ENCODE measurements at places on chromosomes 2 and 18.
A peak's percentile ranks its signal among the peaks of the same experiment; 100 is the strongest.

DNA sequence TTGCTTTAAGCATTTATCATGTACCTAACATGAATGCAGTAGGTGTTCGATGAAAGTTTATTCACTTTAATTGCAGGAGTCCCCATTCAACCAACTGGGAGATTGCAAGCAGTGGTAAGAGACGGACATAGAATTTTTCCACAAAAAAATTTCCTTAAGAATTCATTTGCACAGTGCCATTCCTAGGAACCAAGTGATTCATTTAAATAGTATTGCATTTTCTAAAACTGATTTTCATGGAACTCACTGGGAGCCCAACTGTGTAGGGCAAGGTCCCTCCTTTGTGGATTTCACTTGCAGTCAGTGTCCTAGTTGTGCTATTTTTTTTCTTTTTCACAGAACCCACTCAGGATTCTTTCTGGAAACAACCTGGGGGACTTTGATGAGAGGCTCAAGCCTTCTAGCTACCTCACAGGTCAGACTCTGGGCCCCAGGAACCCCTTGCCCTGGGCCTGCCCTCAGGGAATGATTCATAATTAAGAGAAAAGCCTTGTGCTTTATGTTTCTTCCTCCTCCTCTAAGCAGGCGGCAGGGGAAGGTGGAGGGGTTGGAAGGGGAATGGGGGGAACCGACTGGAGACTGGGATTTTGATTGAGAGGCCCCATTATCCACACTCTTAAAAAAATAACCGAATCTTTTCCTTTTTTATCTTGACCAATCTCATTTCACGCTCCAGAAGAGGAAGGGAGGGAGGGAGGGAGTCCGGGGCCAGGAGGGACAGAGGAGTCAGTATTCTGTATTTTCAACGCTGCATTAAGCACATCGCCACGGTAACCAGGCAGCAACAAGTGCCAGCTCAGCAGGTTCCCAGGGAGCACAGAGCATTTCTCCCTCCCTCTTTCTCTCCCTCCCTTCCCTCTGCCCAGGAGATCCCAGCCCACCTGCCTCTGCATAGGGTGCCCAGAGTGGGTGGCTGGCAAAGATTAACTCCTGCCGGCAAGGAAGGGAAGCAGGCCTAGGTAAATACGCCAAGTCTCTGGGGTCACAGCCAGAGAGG, 51.8 kb downstream of the PSD4 start:
- DNase-seq, result no peak

GRCh38 chr2:18514526-18515461, 45.7 kb downstream of the RDH14 start:
- DNase-seq, result no peak

GRCh38 chr18:79884294-79884962, 67.0 kb downstream of the SLC66A2 start:
- no peak for DNase-seq

GRCh38 chr2:174771631-174772471, 7.6 kb upstream of the CHRNA1 start:
- peak; percentile 75 for DNase-seq

- DNase-seq, result no peak
Observed at GRCh38 chr2:52916981-52917380, 850.6 kb upstream of the CHAC2 start.

DNA sequence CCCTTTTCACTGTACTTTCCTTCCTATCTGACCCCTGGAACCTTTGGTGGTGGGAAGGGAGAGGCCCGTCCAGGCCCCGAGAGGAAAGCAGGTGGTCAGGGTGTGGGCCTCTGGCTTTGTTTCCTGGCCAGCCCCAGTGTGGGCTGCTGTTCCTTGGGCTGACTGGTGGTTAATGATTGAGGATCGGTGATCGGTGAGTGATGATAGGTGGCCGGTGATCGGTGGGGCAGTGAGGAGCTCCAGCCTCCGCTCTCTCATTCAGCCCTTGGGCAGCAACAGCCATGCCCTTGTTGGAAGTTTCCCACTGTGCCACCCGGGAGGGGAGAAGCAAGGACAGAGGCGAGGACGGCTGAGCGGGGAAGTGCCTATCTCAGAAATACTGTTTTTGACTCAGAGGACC, 7.3 kb downstream of the ACKR3 start:
- no peak for DNase-seq

GRCh38 chr2:96534701-96535181, 1.8 kb upstream of the ARID5A start:
- DNase-seq, result no peak

DNA sequence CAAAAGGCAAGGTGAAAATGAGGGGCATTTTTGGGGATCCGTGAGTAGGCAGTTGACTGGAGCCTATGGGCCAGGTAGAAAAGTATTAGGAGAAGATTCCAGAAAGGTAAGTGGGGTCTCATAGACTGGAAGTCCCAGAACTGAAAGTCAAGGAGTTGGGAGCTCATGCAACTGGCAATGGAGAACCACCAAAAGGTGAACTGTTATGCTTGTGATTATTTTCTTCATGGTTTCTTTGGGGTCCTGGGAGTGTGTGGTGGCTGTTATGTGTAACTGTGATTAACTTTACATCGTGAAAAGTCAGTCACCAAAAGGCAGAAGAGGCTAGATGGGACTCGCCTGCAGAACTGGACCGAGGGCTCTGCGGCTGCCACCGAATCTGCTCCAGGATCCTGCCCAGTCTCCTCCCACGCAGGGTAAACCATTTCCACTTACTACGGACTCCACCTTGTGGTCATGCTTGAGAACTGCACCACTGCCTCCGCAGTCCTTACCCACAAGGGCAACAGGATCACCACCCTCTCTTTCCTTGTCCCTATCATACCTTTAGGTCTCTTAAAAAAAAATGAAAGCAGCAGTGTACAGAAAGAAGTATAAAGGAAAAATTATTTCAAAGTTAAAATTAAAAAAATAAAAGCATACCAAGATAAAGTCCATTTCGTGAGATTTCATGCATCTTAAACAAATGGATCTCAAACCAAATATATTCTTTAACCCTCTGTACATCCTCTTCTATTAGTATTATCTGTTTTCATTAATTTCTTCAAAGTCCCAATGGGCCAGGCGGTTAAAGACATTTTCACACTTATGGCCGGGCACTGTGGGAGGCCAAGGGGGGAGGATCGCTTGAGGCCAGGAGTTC, 15.6 kb upstream of the CEP68 start:
- DNase-seq, result peak; percentile 79

All from activated CD4-positive, alpha-beta T cell treated with anti-CD3 and anti-CD28 coated beads, Interleukin-2, amount 50 U/mL, for 48 hours (primary cell).